ENCODE measurements at places on chromosomes 3 and 15.

GRCh38 chr3:181727341-181728032, 15.8 kb downstream of the SOX2 start:
- H3K4me3 ChIP-seq, result no peak overlapping the region
- no peaks in the 10 kb centered on the region for H3K36me3 ChIP-seq
- H3K27me3 ChIP-seq, result peaks cover 50% of the 10 kb centered on the region
- H3K4me1 ChIP-seq, result no peaks in the 10 kb centered on the region
- no peak overlapping the region for H3K27ac ChIP-seq
- DNase-seq, result no peak

DNA sequence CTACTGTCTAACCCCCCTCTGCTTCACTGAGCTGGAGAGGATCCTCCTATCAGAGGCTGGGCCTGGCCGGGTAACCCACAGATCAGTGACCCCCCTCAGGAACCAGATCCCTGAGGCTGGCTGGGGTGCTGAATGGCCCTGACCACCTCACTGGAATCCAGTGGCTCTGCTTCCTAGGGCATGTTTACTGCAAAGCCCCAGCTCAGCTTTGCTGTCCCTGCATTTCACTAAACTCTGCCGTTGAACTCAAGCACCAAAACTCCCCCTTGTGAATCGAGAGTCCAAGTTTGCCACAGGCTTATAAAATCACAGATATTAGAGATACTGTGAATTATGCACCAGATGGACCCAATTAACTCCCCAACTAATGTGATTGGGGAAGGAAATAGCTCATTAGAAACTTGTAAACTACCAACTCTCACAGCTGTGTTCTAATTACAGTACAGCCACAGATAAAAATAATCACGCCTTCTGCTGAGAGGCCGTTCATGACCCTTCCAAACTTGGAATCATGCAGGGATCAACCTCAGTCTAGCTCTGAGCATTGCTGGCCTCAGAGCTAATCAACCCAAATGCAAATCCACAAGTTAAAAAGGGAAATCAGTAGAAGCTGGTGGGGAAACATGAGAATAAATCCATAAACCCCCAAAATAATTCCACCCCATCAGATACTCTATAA, 47.0 kb downstream of the OCA2 start:
- no peaks in the 10 kb centered on the region for H3K27me3 ChIP-seq
- no peaks in the 10 kb centered on the region for H3K36me3 ChIP-seq
- H3K4me1 ChIP-seq, result no peaks in the 10 kb centered on the region
- H3K4me3 ChIP-seq, result no peak overlapping the region
- DNase-seq, result no peak

DNA sequence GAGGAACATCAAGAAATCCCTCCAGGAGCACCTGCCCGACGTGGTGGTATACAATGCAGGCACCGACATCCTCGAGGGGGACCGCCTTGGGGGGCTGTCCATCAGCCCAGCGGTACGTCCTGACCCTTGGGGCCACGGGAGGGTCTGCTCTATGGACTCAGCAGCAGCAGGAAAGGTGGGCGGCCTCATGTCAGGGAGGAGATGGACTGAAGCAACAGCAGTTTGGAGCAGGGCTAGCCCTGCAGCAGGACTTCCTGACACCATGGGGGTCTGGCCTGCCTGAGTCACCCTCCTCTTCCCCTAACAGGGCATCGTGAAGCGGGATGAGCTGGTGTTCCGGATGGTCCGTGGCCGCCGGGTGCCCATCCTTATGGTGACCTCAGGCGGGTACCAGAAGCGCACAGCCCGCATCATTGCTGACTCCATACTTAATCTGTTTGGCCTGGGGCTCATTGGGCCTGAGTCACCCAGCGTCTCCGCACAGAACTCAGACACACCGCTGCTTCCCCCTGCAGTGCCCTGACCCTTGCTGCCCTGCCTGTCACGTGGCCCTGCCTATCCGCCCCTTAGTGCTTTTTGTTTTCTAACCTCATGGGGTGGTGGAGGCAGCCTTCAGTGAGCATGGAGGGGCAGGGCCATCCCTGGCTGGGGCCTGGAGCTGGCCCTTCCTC, 24.2 kb downstream of the HDAC11 start:
- DNase-seq, result peak; percentile 97
- H3K36me3 ChIP-seq, result no peaks in the 10 kb centered on the region
- no peak overlapping the region for H3K27ac ChIP-seq
- H3K4me3 ChIP-seq, result no peak overlapping the region
- H3K27me3 ChIP-seq, result no peaks in the 10 kb centered on the region
- no peaks in the 10 kb centered on the region for H3K4me1 ChIP-seq

GRCh38 chr3:87002346-87002745, 11.4 kb upstream of the VGLL3 start:
- H3K4me3 ChIP-seq, result no peak overlapping the region
- no peaks in the 10 kb centered on the region for H3K36me3 ChIP-seq
- no peaks in the 10 kb centered on the region for H3K27me3 ChIP-seq
- H3K4me1 ChIP-seq, result peaks cover 4% of the 10 kb centered on the region

DNA sequence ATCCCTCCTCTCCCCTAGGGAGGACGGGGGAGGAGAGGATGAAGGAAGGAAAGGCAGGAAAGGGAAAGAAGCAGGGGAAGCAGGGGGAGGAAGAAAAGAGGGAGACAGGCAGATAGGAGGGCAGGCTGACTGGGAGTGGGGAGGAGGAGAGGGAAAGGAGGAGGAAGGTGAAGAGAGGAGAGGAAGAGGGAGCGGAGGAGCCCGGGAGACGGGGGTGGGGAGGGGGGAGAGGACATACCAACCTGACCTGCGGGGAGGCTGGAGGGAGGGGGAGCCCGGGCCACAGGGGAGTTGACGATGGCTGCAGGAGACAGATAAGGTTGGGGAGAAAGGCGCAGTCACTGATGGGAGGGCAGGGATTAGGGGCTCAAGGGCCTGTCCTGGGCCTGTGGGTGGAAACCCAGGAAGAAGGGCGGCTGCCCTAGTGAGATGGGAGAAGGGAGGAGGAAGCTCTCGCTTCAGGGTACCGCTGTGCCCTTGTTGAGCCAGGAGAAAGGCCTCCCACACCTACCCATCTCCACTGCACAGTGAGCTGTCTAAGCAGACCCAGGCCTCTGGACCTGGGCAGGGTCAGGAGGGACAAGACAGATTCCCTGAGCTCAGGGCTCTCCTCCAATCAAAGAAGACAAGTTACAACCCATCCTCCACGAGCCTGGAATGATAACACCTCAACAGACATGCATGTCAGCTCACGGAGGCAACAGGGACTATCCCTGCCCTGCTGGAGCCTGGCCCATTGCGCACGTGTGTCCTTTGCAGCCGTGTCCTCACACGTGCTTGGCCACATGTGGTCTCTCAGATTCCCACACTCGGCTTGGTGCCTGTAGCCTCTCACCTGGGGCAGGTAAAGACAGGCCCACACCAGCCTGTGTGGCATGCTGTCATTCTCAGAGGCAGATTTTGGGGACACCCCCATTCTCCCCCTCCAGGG, 27.9 kb downstream of the C3orf18 start:
- H3K4me1 ChIP-seq, result no peaks in the 10 kb centered on the region
- DNase-seq, result no peak
- H3K36me3 ChIP-seq, result no peaks in the 10 kb centered on the region
